Stimulated activated CD4-positive, alpha-beta T cell treated with anti-CD3 and anti-CD28 coated beads, Interleukin-1b, Interleukin-23, amount 100 ng/mL, for 1 hour (primary cell): ENCODE measurements at places on chromosomes 4 and X.

DNA sequence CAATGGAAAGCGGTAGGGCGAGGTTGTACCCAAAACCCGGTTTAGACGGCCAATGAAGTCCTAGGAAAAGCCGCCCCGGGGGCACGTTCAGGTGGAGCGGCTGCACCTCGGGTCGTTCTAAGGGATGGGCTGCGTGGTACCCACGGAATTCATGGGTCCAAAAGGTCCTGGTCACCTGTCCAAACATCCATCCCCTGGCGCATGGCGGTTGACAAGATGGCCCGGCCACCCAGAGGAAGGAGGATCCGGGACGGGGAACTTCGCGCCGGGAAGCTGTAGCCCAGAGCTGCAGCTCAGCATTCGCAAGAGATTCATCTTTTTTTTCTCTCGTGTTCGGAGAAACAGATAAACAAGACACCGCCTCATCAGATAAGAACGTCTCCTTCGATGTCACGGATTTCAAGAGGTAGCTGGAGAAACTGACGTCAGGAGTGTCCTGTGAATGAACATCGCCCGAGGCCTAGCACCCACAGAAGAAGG is 10.9 kb downstream of the PITX2 start:
- DNase-seq, result no peak

- no peak for DNase-seq
These were observed 20.8 kb downstream of the LIN54 start for GRCh38 chr4:82989575-82990429.

GRCh38 chr4:119833611-119834010 is 205.0 kb upstream of the PDE5A start:
- no peak for DNase-seq

DNA sequence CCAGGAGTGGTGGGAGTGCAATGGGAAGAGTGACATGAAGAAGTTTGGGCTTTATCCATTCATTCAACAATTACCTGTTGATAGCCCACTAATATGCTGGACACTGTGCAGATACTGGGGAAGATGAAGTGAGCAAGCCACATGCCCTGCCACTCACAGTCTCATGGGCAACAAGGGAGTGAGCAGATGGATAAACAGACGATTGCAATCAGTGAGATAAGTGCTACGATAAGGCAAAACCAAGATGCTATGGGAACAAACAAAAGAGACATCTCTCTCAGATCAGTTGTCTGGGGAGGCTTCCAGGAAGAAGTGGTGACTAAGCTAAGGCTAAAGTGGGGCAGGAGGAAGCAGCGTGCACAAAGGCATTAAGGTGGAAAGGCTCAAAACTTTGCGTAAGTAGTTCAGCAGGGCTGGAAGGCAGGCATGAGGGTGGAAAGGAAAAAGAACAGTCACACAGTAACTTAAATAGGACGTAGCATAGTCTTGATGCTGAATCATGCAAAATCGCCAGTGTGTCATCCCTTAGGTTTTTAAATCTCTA is 31.7 kb downstream of the GAB3 start:
- no peak for DNase-seq

DNA sequence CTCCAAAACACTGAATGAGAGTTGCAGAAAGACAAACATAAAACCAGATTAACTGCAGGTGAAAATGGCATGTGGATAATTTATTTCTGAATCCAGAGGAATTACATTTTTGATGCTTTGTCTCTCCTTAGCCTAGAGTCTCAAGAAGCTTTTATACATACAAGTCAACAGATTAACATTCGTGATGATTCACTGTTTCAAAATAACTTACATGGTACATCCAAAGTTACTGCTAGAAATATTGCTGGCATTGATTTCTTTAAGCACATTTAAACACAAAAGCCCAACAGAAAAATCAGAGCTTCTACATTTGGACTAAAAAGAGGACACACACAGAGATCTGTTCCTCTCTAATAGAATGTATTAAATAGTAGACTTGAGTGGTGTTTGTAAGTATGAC is 105.6 kb downstream of the AMELX start:
- DNase-seq, result no peak

DNA sequence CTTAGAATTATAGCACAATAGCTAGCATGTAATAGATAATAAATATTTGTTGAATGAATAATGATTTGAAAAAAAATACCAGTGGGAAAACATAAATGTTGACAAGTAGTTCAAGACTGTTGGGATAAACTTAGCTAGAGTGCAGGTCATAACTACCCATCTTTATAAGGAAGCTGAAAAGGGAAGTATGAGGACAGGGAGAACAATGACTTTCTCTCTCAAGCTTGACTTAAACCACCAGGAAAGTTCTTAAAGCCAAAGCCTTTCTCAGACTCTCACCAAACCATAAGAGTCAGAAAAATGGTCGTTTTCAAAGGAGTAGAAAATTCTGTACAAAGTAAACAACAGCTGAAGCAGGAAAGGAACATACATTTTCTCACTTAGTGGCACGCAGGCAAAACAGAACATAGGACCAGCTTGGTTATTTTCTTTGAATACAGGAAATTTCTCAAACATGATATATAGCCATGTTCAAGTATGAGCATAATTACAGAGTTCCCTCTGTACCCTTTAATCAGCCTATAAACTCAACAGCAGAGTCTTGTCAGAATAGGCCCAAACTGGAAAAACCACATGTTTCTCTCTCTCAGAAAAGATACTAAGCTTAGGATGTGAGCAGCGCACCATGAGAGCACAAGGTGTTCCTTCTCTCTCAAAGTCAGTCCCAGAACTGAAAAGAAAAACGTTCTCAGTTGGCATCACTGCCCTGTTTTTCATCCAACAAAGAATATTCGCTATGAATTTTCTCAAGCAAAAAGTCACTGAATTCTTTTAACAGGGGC is 28.7 kb downstream of the MAPK10 start:
- no peak for DNase-seq

GRCh38 chr4:171239196-171239595 is 574.0 kb upstream of the GALNTL6 start:
- no peak for DNase-seq

GRCh38 chr4:76740866-76741662 is 156.9 kb downstream of the SOWAHB start:
- DNase-seq, result no peak

DNA sequence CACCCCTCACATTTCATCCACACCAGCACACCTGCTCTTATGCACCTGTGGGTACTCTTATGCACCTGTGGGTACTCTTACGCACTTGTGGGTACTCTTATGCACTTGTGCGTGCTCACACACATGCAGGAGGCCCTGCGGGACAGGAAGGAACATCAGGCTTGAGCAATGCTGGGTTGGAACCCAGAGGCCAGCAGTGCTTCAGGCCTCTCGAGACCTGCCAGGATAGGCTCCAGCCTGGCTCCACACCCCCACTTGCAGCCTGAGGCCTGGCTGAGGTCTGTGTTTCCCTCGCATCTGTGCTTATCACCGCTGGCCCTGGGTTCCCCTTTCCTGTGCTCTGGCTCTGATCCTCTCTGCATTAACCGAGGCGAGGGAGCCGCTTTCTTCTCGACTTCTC is 34.7 kb downstream of the SORCS2 start:
- no peak for DNase-seq

DNA sequence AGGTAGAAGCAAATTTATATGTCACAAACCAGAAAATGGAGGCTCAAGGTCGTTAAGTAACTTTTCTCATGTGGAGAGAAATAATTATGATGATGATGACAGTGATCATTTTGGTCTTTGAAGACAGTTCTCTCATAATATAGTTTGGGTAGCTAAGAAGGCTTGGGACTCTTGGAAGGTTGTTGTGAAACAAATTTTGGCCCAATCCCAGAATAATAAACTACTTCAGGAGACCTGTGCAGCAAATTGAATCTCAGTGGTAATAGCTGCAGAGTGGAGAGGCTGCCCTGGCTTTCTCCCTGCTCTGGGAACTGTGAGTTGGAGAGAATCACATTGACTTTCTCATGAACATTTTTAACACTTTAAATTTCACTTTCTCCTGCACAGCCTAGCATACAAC is 217.2 kb upstream of the BOD1L1 start:
- DNase-seq, result no peak

GRCh38 chr4:53646795-53647194 is 55.5 kb upstream of the LNX1 start:
- DNase-seq, result no peak

- DNase-seq, result no peak
These were observed 117.6 kb downstream of the TSPAN5 start for GRCh38 chr4:98540803-98541202.

DNA sequence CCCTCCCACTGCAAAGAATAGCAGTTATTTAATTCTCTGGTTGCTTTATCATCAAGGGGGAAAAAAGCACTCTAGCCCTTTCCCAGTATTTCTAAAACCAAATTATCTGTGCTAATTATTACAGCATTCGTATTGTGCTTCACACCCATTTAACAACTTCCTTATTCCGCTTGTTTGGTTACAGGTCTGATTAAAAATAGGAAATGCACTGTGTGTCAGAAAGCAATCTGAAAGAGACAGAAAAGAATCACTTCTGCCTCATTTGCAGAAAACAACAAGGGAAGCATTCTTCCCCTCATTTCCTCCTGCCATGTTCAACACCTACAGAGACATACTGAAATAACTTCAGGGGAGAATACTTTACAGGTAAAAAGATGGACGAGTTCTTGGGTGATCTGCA is 114.9 kb upstream of the MAP3K15 start:
- DNase-seq, result no peak

GRCh38 chr4:186780291-186781031 is 56.8 kb upstream of the FAT1 start:
- DNase-seq, result no peak

GRCh38 chr4:80447493-80447892 is 112.0 kb downstream of the CFAP299 start:
- no peak for DNase-seq

DNA sequence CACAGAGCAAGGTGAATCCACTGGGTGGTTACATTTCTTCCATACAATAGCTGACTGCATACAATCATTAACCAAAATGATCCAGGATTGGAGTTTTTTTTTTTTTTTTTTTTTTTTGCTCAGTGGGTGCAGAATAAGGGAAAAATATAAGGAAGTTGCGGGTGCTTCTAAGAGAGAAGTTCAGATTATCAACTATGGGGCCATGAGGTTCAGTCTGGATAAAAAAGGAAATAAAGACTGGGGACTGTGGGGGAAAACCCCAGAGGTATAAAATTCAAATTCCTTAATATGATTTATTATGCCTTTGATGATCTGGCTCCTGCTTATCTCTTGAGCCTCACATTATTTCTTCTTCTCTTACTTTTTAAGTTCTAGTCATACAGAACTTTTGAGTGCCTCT is 5.9 kb upstream of the EIF1AX start:
- no peak for DNase-seq

- DNase-seq, result no peak
These were observed 23.8 kb upstream of the PLK4 start for GRCh38 chr4:127856813-127857447.

- DNase-seq, result no peak
These were observed 179.9 kb downstream of the AR start for GRCh38 chrX:67723580-67724351.

DNA sequence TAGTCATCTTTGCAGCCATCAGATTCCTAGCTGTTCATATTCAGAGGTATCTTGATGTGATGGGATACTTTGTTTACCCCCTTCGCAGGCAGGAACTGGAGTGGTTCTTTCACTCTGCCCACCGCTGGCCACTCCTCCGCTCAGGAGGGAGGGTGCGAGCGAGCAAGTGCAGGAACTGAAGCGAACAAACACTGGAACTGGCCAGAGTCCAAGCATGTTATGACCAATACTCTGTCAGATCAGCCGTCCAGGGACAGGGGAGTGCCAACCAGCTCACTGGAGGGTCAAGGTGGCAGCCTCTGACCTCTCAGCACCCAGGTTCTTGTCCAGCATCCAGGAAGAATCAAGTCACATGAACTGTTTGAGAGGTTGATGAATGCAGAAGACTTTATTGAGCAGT is 18.0 kb upstream of the MANBA start:
- DNase-seq, result no peak

GRCh38 chr4:90293320-90293719 is 166.1 kb downstream of the CCSER1 start:
- no peak for DNase-seq

DNA sequence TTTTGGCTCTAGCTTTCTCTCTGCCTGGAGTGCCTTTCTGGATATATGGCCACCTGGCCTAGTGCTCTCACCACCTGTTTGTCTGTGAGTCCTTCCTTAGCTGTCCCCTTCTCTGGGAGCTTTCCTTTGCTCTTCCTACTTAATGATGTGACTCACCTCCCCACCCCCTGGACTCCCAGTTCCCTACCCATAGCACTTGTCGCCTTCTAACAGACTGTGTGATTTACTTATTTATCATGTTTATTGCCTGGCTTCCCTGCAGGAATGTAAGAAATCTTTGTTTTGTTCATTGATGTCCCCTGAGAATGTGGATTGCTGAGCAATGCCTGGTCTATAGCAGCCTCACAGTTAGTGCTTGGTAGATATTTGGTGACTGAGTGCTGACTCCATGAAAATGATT is 18.9 kb downstream of the ADD1 start:
- DNase-seq, result no peak

DNA sequence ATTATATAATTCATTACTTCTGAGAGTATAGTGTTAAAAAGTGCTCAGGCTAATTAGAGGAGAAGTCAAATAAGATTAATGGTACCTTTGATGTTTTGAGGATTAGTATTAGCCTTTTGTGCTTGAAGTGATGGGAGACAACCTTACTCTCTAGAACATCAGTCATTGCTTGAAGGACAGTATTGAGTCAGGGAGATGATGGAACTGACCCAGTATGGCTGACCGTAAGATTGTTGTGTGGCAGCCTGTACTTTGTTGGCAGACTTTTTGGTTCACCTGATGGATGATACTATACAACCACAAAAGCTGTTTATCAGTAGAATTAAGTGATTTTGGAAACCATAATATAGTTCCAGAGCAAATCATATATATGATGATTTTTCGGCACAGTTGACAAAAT is 9.9 kb downstream of the OGT start:
- no peak for DNase-seq

DNA sequence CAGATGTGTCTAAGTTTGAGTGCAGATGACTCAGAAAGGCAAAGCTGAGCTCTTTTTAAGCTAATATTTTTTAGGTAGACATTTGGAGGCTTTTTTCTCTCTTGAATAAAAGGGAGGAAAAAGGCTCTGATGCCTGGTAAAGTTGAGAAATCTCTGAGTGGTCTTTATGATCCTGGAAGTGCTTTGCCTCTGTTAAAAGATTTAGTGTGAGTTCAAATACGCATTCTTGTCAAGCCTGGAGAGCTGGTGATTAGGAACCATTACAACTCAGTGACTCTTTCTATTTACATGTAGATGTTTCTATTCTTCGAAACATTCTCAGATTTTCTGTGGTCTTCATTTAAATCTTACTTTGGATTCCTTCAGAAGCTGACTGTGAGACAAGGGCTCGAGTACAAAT is 143.4 kb upstream of the MED14 start:
- DNase-seq, result no peak
